Brain microvascular endothelial cell (primary cell): ENCODE measurements at places on chromosomes 5 and 9.

GRCh38 chr5:80933036-80933435 lies 27.1 kb upstream of the RASGRF2 start:
- DNase-seq = peak; percentile 1

- peak; percentile 17 for DNase-seq
Observed at GRCh38 chr5:71693828-71694427, 25.1 kb upstream of the CARTPT start.

- no peak for DNase-seq
Observed at GRCh38 chr9:69317894-69318293, 7.1 kb upstream of the ENTREP1 start.

DNA sequence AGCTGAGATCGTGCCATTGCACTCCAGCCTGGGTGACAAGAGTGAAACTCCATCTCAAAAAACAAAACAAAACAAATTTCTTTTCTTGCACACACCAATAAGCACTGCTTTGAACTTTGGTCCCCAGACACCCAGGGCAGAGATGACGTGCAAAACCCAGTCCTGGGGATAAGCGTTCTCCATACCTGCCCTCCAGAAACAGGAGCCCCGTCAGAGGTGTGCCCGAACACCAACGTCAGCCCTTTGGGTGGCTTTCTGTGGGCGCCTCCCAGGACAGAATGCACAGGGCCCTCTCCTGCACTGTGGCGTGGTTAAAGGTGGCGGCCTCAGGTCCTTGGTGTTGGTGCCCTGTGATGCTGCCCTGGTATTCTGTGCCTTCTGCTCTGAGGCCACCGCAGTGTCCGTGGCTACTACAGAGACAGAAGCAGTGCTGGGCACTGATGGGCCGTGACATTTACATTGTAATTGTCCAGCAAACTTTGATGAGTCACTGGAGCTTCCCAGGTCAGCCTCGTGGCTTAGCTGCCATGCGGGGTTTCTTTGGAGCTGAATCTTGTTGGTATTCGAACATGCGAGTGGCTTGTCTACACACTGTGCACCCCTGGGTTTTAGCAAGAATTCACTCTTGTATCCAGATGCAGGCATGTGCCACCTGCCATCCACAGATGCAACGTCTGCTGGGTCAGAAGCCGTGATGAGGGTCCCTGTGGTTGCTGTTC lies 9.8 kb downstream of the PPP1R26 start:
- DNase-seq = no peak

- no peak for DNase-seq
Observed at GRCh38 chr9:77019926-77020412, 514 bp downstream of the FOXB2 start.

GRCh38 chr5:161544350-161544765 lies 2.2 kb downstream of the GABRB2 start:
- peak; percentile 3 for DNase-seq

GRCh38 chr5:23303435-23303834 lies 204.0 kb upstream of the PRDM9 start:
- no peak for DNase-seq

DNA sequence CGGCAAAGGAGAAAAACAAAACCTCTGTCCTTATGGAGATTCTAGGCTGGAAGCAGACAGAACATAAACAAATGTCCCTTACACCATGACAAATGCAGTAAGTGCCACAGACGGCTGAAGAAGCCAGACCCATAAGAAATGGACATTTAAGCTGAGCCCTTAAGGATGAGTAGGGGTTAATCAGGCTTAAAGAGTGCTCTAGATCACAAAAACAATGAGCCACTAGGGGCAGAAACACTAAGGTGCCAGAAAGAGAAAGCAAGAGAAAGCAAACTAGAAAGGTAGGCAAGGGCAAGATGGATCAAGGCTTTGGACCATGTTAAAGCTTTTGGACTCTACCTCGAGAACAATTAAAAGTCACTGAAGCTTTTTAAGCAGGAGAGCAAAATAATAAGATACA lies 326.9 kb upstream of the WWC1 start:
- no peak for DNase-seq

DNA sequence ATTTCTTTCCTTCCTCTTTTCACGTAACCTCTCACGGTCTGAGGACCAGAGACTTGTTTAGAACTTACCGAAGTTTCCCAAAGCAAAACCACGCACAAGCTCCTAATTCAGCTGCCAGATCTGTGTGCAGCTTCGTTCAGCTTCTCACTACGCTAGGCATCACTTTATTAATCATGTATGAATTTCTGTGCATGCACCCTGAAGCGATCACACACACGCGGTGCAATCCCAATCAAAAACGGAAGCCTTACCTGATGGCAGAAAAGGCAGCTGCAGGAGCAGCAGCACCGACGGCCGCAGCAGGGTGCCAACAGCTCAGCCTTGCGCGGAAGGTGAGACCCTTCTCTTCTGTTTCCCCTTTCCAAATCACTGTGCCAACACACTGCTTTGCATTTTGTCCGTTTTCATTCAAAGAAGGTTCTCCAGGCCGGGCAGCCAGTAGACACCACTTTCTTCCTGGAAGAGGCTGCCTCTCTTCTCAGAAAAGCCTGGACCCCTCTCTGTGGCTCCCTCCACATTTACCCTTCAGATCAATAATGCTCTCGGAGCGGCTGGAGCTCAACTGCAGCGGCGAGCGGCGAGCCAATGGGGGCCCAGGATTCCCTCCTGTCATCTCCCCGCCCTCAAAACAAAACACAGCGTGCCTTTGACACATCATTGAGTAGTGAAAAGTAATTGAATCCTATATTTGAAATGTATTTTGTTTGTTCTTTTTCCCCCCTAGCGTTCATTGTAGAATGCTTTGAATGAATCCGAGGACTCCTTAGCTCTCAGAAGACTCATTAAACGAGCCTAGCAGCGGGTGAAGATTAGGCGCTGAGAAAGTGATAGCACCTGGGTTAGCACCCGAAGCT lies at the start of gene CDH12:
Gene CDH12 (minus strand): TSS at position 538 of the 854 bp plus-strand sequence.
- DNase-seq = peak; percentile 1

DNA sequence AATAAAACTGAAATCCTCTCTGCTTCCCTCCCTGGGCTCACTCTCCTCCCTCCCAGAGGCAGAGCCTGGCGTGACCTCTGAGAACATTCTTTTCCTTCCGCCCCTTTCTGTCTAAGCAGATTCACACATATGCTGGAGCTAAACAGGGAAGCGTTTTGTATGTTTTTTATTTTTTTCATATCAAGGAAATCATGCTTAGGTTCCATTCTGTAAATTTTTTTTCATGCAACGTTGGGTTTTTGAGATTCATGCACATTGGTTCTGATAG lies 20.2 kb upstream of the BARHL1 start:
- no peak for DNase-seq

GRCh38 chr9:95763983-95764382 lies 111.5 kb upstream of the ERCC6L2 start:
- no peak for DNase-seq

DNA sequence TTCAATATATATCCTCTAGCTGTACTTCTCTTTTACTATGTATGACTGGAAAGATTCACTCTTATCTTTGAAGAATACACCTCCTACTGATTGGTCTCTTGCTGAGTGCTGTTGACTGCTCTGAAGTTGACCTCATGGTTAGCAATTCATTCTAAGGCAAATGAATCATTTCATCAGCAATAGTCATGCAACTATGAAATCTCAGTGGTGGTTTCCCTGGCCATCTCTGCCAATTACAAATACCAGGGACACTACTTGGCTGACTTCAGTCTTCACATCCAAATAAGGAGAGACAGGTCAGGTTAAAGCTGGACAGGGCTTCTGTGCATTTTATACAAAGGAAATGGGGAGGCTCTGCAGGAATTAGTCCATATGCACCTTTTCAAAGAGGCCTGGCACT lies 333.5 kb upstream of the ACTBL2 start:
- peak; percentile 97 for DNase-seq

- no peak for DNase-seq
Observed at GRCh38 chr5:176778921-176779465, 31.4 kb upstream of the UNC5A start.

GRCh38 chr5:38099205-38100168 lies 158.9 kb upstream of the EGFLAM start:
- no peak for DNase-seq

GRCh38 chr9:7570107-7570720 lies 229.4 kb downstream of the DMAC1 start:
- peak; percentile 45 for DNase-seq

DNA sequence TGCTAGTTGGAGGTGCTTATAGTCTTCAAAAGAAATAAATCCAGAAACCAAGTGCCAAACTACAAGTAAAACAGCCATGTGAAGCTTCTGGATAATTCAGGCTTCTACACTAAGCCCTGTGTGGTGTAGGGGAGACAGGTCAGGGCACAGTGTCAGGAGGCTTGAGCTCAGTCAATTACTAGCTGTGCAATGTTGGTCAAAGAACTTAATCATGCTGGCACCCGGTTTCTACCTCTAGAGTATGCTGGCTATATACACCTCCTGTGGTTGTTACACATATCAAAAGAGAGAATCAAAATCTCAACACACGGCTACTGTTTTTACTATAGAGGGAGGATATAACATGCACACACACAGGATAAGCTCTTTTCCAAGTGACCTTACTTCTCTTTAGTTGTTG lies 469.7 kb upstream of the ZNF462 start:
- no peak for DNase-seq

DNA sequence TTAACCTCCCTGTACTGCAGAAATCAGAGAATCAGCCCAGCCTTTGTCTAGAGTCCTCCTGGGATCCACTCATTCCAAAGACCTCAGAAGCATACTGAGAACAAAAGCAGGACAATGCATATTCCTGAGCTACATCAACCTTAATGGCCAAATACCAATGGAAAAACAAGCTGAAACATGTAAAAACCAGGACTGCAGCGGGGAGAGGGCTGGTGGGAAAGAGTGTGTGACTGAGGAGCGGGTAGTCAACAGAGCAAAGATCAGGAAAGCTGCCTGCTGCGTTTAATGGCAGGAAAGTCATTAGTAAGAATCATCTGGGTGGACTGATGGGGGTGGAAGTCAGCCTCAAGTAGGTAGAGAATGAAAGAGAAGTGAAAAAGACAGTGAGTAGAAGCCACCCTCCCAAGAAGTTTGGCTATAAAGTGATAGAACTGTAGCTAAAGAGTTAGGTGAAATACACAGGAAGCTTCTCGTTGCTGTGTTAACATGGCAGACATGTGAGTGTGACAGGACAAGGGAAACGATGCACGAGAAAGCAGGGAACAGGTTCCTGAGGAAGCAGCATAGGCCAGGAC lies 88.1 kb downstream of the OTULIN start:
- DNase-seq = no peak

- no peak for DNase-seq
Observed at GRCh38 chr5:3220638-3221288, 374.9 kb upstream of the IRX1 start.

DNA sequence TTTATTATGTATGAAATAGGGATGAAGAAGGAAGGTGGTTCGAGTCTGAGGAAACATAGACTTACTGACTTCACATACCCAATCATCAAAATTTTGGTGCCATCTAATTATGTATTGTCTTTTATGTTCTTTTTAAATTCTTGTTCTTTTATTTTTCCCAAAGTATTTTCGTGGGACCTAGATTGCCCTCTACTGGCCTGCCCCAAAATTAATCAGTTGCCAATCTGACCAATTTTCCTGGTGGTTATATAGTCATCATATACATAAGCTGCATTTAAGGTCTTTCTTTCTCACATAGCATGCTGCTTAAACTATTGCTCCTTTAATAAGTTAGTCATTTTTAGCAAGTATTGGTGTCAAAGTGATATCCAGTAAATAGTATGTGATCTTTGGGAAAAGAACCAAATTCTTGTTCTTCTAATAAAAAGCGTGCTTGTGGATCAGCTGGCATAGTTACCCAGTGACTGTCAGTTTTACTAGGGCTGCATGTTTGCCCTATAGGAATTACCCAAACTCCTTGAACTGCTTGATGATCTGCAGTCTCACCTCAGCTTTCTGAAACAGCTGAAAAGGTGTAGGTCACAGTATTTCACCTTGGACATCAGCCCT lies 223.5 kb downstream of the SH3GL2 start:
- peak; percentile 9 for DNase-seq

- no peak for DNase-seq
Observed at GRCh38 chr5:174734571-174735497, 10.5 kb downstream of the MSX2 start.

- DNase-seq = no peak
Observed at GRCh38 chr5:18544421-18544820, 910.2 kb downstream of the TAF11L14 start.

- DNase-seq = peak; percentile 36
Observed at GRCh38 chr9:101514071-101514470, 19.6 kb upstream of the RNF20 start.

DNA sequence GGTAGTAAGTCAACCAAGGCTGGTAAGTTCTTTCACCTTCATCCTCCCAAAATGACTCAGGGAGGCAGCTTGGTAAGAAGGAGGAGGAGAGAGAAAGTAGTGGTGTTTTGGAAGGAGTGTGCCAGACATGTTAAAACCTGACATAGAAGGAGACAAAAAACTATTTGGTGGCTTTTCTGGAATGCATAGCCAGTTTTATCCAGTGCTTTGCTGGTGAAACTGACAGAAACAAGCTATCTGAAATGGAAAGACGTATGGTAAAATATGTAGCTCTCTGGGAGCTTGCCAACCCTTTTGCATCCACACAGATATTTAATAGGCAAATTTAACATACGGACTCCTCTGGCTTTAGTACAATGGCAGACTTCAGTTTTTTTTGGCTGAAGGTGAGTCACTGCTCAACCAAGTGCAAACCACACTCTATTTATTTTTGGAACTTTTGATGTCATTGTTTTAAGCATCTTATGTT lies 45.4 kb downstream of the RAB14 start:
- peak; percentile 71 for DNase-seq

DNA sequence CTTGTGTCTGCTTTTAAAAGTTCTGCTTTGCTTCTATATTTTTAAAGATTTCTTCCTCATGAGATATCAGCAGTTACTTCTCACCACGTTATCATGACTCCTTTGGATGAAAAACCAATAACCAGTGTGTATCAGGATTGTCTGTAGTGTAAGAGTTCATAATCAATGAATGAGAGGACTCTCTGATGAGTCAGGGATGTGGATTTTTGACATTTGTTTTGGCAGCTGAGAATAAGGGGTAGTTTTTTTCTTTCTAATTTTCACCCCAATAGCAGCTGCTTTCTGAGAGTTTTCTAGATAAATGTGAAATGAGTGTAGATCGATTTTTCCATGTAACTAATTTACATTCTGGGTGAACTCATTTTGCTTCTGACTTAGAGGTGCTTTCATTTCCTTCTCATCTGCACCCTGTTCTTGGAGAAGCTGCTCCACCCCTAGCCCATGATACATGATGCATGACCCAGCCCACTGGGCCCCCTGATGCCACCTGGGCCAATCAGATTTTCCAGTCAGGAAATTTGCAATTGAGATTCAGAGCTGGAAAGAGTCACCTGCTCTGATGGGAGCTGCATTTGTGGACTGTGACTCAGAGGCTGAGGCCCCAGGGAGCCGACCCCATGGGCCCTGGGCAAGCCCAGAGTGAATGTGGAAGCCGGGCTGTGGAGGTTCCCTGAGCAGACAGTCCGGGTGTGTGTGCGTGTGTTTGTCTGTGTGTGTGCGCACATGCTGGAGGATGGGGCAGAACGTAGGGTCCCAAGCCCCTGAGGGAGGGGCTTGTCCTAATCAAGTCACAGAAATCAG lies 159.3 kb downstream of the RGS3 start:
- peak; percentile 93 for DNase-seq
